Gastroesophageal sphincter (tissue), 4 donors: ENCODE measurements at places on chromosomes 1 and 21.

DNA sequence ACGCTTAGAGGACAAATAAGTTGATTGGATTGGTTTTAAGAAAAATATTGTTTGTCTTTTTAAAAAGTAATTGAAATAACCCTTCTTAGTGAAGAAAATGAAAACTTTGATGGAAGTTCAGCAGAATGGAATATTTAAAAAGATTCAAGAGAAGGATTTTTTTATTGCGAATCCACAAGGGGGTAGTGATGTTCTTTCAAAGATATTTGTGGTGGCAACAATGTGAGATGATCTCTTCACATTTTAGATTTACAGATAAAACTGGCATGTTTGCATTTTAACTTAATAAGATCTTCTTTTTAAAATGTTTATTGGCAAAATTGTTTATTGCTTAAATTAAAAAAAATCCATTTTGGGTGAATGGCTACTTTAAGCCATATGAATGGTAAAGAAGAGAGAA is 8.9 kb downstream of the CAMTA1 start:
- no peak for ATAC-seq
- H3K4me1 ChIP-seq, result peaks cover 72% of the 10 kb centered on the region
- H3K27me3 ChIP-seq, result no peaks in the 10 kb centered on the region
- H3K27ac ChIP-seq, result no peak overlapping the region

GRCh38 chr1:167305706-167306277 is 85.1 kb downstream of the POU2F1 start:
- no peak overlapping the region for H3K4me3 ChIP-seq
- no peak for ATAC-seq
- no peaks in the 10 kb centered on the region for H3K4me1 ChIP-seq
- H3K27ac ChIP-seq, result no peak overlapping the region
- no peaks in the 10 kb centered on the region for H3K36me3 ChIP-seq

GRCh38 chr1:230326971-230327891 is 98.9 kb downstream of the PGBD5 start:
- no peaks in the 10 kb centered on the region for H3K27me3 ChIP-seq
- no peak overlapping the region for H3K27ac ChIP-seq
- no peaks in the 10 kb centered on the region for H3K36me3 ChIP-seq
- ATAC-seq, result no peak
- H3K4me3 ChIP-seq, result no peak overlapping the region

- H3K4me3 ChIP-seq, result no peak overlapping the region
- no peak overlapping the region for H3K27ac ChIP-seq
- H3K4me1 ChIP-seq, result no peaks in the 10 kb centered on the region
These were observed 31.7 kb upstream of the SHCBP1L start for GRCh38 chr1:182984621-182985020.

- no peak overlapping the region for H3K27ac ChIP-seq
- H3K4me3 ChIP-seq, result no peak overlapping the region
- H3K27me3 ChIP-seq, result no peaks in the 10 kb centered on the region
These were observed 66.8 kb upstream of the BACH1 start for GRCh38 chr21:29231756-29232529.

GRCh38 chr1:34787461-34788420 is 5.1 kb upstream of the GJA4 start:
- H3K4me1 ChIP-seq, result no peaks in the 10 kb centered on the region
- no peaks in the 10 kb centered on the region for H3K36me3 ChIP-seq
- peaks cover 48% of the 10 kb centered on the region for H3K27me3 ChIP-seq
- no peak overlapping the region for H3K4me3 ChIP-seq
- no peak for ATAC-seq

DNA sequence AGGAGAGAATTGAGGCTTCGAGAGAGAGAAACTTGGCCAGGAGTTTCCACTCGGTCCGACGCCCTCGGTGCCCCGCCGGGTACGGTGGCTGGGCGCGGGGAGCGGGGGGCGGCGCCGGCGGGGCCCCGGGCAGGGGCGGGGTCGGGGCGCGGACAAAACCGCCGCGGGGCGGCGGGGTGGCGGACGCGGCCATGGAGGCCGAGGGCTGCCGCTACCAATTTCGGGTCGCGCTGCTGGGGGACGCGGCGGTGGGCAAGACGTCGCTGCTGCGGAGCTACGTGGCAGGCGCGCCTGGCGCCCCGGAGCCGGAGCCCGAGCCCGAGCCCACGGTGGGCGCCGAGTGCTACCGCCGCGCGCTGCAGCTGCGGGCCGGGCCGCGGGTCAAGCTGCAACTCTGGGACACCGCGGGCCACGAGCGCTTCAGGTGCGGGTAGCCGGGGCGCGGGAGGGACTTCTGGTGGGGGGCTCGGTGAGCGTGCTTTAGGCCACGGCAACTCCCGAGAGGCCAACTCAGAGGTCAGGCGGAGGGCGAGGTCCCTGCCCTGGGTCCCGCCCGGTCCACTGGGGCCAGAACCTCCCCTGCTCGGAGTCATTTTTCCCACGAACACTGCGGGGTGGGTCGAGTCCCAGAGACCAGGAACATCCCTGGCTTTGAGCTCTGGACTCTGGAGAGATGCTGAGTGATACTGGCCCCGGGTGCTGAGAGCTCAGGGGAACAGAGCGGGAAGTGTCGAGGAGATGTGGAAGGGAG is 431 bp downstream of the RAB42 start:
- H3K27ac ChIP-seq, result no peak overlapping the region
- H3K4me3 ChIP-seq, result peak overlapping the region; percentile 58
- H3K27me3 ChIP-seq, result no peaks in the 10 kb centered on the region
- H3K4me1 ChIP-seq, result peaks cover 17% of the 10 kb centered on the region
- no peaks in the 10 kb centered on the region for H3K36me3 ChIP-seq
- ATAC-seq, result peak; percentile 71

- no peaks in the 10 kb centered on the region for H3K4me1 ChIP-seq
- no peaks in the 10 kb centered on the region for H3K36me3 ChIP-seq
- ATAC-seq, result no peak
- no peaks in the 10 kb centered on the region for H3K27me3 ChIP-seq
- no peak overlapping the region for H3K27ac ChIP-seq
These were observed 104.1 kb downstream of the SLC25A24 start for GRCh38 chr1:108096089-108096488.

- H3K4me1 ChIP-seq, result peaks cover 3% of the 10 kb centered on the region
- H3K4me3 ChIP-seq, result no peak overlapping the region
- H3K27me3 ChIP-seq, result no peaks in the 10 kb centered on the region
- H3K27ac ChIP-seq, result no peak overlapping the region
- H3K36me3 ChIP-seq, result no peaks in the 10 kb centered on the region
- no peak for ATAC-seq
These were observed 302.0 kb downstream of the VAV3 start for GRCh38 chr1:107662971-107663370.

- peaks cover 8% of the 10 kb centered on the region for H3K27me3 ChIP-seq
- H3K27ac ChIP-seq, result no peak overlapping the region
- no peak for ATAC-seq
These were observed 11.5 kb downstream of the LDLRAD1 start for GRCh38 chr1:54006508-54006907.

GRCh38 chr21:17532292-17532691 is 19.4 kb downstream of the CXADR start:
- no peak overlapping the region for H3K4me3 ChIP-seq
- no peaks in the 10 kb centered on the region for H3K27me3 ChIP-seq

GRCh38 chr1:61184040-61184713 is 101.8 kb downstream of the NFIA start:
- peak overlapping the region; percentile 87 for H3K27ac ChIP-seq
- ATAC-seq, result peak; percentile 87
- H3K4me3 ChIP-seq, result peak overlapping the region; percentile 45
- no peaks in the 10 kb centered on the region for H3K36me3 ChIP-seq

GRCh38 chr1:97433094-97433823 is 487.6 kb downstream of the DPYD start:
- no peak overlapping the region for H3K4me3 ChIP-seq
- no peaks in the 10 kb centered on the region for H3K36me3 ChIP-seq
- peak; percentile 41 for ATAC-seq
- no peak overlapping the region for H3K27ac ChIP-seq
- H3K4me1 ChIP-seq, result no peaks in the 10 kb centered on the region

GRCh38 chr1:82323144-82323841 is 522.6 kb downstream of the ADGRL2 start:
- no peaks in the 10 kb centered on the region for H3K27me3 ChIP-seq
- H3K4me1 ChIP-seq, result no peaks in the 10 kb centered on the region
- ATAC-seq, result no peak
- no peak overlapping the region for H3K27ac ChIP-seq

DNA sequence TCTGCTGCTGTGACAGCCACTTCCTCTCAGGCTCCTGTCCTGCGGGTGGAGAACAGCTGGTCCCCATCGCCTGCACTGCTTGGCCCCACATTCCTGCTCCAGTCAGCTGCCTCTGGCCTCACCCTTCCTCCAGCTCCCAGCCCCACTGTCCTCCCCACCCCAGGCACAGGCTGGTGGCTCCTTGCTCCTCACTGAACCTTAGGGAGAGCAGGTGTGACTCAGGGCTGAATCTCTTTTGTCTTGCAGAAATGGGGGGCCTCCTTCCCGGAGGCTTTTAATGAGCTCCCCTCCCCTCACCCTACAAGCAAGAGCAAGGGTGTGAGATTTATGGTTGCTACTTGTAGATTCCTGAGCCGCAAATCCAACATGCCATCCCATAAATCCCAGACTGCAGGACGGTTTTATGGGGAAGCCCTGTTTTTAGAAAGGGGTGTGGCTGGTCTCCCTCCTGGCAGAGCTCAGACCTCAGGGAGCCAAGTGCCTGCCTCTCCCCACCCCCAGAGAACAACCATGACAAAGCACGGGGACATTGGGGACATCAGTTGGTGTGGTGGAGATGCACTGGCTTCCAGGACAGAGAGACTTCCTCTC is 15.2 kb downstream of the CDK18 start:
- H3K4me1 ChIP-seq, result peaks cover 48% of the 10 kb centered on the region
- ATAC-seq, result no peak
- peak overlapping the region; percentile 4 for H3K27ac ChIP-seq
- H3K4me3 ChIP-seq, result no peak overlapping the region
- no peaks in the 10 kb centered on the region for H3K36me3 ChIP-seq

DNA sequence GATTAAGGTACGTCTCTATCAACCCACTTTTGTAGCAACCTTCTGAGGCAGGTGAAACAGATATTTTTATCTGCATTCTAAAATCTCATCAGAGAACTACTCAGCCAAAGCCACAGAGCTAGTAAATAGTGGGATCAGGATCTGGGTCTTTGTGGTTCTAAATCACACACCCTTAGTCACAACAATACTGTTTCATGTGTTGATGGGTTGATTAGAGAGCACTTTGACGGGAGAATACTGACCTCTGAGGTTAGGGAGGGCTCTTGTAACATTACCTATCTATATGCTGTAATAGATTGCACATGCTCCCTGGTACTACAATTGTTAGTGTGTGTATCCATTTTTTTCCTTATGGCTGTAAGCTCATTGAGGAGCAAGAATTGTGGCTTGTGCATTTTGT is 45.5 kb upstream of the CCDC190 start:
- H3K4me3 ChIP-seq, result no peak overlapping the region
- H3K27ac ChIP-seq, result no peak overlapping the region
- no peaks in the 10 kb centered on the region for H3K36me3 ChIP-seq
- no peaks in the 10 kb centered on the region for H3K4me1 ChIP-seq
- H3K27me3 ChIP-seq, result no peaks in the 10 kb centered on the region

- no peak for ATAC-seq
- no peak overlapping the region for H3K27ac ChIP-seq
- H3K27me3 ChIP-seq, result no peaks in the 10 kb centered on the region
- H3K4me3 ChIP-seq, result no peak overlapping the region
These were observed 8.8 kb upstream of the FGGY start for GRCh38 chr1:59288046-59288445.

DNA sequence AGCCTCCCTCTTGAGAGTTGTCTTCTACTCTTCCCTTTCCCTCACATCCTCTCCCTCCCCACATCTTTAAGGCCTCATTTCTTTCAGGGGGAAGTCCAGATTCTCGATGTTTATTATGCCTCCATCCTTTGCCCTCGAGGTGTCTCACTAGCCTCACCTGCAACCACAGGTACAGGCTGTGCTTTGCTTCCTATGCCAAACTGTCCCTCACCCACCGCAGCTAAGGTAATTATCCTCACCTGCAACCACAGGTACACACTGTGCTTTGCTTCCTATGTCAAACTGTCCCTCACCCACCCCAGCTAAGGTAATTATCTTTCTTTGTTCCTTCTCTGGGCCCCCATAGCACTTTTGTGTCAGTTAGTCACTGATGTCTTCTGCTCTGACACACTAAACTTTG is 328.1 kb upstream of the SNX7 start:
- ATAC-seq, result no peak
- H3K27me3 ChIP-seq, result no peaks in the 10 kb centered on the region
- H3K27ac ChIP-seq, result no peak overlapping the region

DNA sequence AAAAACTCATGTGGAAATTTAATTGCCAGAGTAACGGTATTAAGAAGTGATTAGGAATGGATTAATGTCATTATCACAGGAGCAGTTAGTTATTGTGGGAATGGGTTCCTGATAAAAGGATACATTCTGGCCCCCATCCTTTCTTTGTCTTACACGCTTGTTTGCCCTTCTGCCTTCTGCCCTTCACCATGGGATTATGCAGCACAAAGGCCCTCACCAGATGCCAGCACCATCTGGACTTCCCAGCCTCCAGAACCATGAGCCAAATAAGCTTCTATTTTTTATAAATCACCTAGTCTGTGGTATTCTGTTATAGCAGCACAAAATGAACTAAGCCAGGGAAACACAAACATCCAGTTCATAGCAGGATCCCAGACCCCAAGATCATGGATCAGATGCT is 33.9 kb upstream of the POU2F1 start:
- ATAC-seq, result no peak
- H3K27me3 ChIP-seq, result no peaks in the 10 kb centered on the region

DNA sequence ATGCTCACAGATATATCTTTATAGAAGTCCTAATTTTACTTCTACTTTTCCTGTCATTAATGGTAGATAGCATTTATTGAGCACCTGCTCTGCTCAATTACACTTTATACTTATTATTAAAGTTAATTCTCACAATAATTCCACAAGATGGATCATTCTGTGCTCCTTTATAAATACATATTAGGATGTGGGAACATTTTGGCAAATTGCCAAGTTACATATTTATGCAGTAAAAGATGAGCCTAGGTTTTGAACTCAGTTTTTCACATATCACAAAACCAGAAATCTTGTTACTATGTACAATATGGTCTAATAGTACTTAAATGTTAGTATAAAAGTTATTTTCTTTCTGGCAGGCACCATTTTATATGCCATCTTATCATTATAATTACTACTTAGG is 895.0 kb upstream of the B3GALT2 start:
- no peak for ATAC-seq
- no peaks in the 10 kb centered on the region for H3K4me1 ChIP-seq
- no peaks in the 10 kb centered on the region for H3K36me3 ChIP-seq
- no peak overlapping the region for H3K4me3 ChIP-seq

- H3K27ac ChIP-seq, result no peak overlapping the region
- no peaks in the 10 kb centered on the region for H3K4me1 ChIP-seq
- H3K4me3 ChIP-seq, result no peak overlapping the region
- no peaks in the 10 kb centered on the region for H3K36me3 ChIP-seq
These were observed 204.4 kb downstream of the SLC35F3 start for GRCh38 chr1:234108921-234109320.

GRCh38 chr1:205636732-205637131 is 4.9 kb upstream of the ELK4 start:
- ATAC-seq, result no peak
- H3K27ac ChIP-seq, result no peak overlapping the region

DNA sequence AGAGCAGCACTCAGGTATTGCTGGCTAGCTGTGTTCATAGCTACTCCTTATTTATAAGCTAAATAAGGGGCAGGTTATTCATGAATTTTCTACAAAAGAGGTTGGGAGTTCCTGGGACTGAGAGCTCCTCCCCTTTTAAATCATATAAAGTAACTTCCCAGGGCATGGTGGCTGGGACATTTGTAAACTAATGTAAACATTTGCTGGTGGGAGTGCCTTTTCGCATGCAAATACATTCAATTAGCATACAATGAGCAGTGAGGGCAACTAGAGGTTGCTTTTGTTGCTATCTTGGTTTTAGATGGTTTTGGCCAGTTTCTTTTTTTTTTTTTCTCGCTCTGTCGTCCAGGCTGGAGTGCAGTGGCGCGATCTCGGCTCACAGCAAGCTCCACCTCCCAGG is 43.4 kb downstream of the GNPAT start:
- H3K27me3 ChIP-seq, result no peaks in the 10 kb centered on the region
- H3K4me1 ChIP-seq, result no peaks in the 10 kb centered on the region
- H3K27ac ChIP-seq, result no peak overlapping the region
- H3K36me3 ChIP-seq, result no peaks in the 10 kb centered on the region
- no peak overlapping the region for H3K4me3 ChIP-seq
